ENCODE measurements at places on chromosomes 16 and 17.

DNA sequence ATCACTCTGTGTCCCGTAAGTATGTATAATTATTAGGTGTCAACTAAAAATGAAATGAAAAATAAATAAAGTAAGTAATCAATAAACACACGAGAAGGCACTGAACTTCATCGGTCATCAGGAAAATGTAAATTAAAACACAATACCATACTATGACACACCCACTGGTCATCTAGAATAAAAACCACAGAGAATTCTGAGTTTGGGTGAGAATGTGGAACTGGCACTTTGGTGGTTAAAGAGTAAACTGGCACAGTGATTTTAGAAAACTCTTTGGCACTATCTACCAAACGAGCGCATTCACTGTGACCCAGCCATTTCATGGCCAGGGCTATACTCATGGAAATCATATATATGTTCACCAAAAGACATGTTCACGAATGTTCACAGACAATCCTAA is 98.2 kb downstream of the HS3ST3A1 start:
- no peak for DNase-seq

DNA sequence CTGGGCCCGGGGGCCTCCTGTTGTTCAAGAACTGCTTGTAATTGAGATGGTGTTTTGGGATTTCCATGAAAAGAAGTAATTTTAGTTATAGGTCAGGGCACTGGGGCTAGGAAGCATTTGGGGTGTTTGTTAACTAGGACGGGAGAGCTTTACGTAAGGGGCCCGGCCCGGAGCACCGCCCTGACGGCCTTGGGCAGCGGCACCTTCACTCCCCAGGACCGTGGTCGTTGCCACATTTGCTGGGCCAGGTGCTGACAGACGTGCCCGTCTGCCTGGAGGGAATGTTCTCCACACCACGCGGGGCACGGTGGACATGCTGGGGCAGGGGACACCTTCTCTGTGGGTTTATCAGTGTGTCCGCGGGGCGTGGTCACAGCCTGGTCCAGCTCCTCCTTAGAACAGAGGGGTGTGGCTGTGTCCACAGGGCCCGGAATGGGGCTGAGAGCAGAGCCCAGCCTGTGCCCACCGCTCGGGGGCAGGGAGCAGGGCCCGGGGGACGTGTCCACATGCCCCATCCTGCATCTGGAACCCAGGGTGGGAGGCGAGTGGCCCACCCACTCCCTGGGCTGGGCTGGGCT is 57.7 kb downstream of the BAIAP2 start:
- no peak for DNase-seq

GRCh38 chr17:82018152-82018988 is 4.3 kb downstream of the CENPX start:
- DNase-seq, result no peak

- DNase-seq, result no peak
Observed at GRCh38 chr17:14781123-14781522, 480.2 kb downstream of the HS3ST3B1 start.

DNA sequence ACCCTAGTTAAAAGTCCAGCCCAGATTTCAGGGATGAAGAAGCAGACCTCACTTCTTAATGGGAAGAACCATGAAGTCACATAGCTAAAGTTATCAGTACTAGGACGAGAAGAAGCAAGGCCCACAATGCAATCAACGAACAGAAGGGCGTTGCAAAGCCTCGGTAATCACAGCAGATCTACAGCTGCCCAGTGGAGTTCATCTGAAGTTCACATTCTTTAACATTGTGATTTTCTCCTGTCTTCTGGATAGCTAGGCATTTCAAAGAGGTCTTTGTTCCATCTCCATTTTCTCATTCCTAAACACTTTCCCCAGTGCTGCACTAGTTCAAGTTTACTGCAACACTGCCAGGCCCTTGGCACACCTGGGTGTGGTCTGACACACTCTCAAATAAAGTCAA is 226.7 kb upstream of the N4BP1 start:
- DNase-seq, result no peak

GRCh38 chr17:80899402-80900268 is 92.0 kb upstream of the CHMP6 start:
- no peak for DNase-seq

DNA sequence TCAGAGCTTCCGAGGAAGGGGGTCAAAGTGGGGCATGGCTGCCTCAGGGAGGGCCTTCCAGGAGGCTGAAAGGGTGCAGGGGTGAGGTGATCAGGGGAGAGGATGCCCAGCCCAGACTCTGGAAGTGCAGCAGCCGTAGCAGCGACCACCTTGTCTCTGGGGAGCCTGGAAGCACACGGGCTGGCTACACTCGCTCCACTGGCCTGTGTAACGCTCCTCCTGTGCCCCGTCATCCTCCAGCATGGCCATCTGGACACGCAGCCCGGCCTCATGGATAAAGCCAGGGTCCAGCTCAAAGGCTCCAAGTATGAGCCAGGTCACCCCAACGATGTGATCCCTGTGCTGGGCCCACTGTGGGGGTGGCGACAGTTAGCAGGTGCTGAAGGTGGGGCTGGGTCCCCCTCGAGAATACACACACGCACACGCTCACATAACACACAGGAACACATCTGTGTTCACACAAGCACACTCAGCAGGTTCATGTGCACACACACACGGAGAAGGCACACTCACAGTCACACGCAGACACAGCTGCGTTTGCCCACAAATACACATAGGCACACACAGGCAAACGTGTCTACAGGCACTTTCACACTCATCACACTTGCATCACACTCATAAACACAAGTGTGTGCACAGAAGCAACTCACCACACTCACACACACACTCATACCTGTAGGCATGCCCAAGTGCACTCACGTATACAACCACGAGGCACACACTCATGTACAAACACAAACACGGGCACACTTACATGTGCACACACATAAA is 19.3 kb downstream of the POLR3K start:
- no peak for DNase-seq

DNA sequence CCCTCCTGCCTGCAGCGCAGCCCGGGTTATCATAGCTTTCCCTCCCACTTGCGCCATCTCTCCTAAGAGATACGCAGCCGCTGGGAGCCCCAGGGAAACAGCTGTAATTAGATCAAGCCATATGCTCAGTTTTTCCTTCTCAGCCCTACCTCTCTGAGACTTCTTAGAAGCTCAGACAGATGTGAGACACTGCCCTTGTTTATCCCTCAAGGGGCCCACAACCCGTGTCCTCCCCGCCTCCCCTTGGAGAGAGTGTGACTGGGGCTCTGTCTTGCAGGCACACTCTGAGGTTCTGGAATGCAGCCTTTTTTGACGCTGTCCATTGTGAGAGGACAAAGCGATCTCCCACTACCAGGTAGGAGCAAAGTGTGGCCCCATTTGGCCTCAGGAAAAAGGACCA is 31.2 kb downstream of the CIBAR2 start:
- no peak for DNase-seq

DNA sequence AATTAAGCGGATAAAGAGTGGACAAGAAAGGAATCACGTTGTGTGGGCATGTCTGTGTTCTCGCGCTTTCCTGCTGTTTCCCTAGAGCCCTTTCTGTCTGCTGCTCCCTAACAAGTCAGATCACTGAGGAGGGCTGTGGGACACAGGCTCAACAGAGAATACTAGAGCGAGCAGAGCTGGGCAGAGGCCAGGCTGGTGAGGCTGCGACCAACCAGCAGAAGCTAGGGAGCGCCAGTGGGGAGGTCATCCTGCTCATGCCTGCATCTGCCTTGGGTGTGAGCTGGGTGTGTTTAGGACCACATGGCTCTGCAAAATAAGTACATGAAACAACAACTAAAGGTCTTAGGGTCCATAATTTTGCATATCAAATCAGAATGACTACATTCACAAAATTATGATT is 11.5 kb upstream of the FOXJ1 start:
- DNase-seq, result no peak

DNA sequence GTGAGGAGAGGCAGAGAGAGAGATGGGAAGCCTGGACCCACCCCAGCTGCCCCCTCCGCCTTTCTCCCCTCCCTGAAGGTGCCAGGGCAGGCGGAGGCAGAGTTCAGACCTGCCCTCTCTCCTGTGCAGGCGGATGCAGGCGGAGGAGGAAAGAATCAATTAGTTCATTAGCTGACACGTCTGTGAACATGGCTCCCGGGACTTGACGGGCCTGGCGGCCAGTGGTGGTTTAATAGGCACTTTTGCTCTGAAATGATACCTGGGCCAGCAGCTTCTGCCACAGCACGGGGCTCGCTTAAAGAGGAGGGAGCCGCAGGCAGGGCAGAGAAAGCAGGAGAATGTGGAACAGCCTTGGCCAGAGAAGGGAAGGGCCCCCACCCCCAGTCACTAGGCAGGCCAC is 98.1 kb downstream of the SDK2 start:
- no peak for DNase-seq

- no peak for DNase-seq
Observed at GRCh38 chr16:65045961-65046360, 75.9 kb downstream of the CDH11 start.

- no peak for DNase-seq
Observed at GRCh38 chr17:82248815-82249674, 20.2 kb downstream of the SLC16A3 start.

- no peak for DNase-seq
Observed at GRCh38 chr17:19645734-19646201, 2.8 kb upstream of the ALDH3A2 start.

All from NCI-H1048 (cell line).